Thyroid gland (tissue), 4 donors: ENCODE measurements at places on chromosomes 4 and X. TPM values are rescaled to one million over a fixed set of nuclear protein-coding genes. Genes with fewer than 3 reads are reported as not detected.

Gene AWAT2
- not detected for total RNA-seq

Gene IL2
- not detected for total RNA-seq

Gene PAGE5
- total RNA-seq: not detected

Gene SSX1
- total RNA-seq: not detected

Gene CAPN6
- 0.13 TPM for total RNA-seq

Gene CXCL8
- total RNA-seq: 3.8 TPM

Gene SMIM20
- 30.0 TPM for total RNA-seq

Gene PGAM4
- total RNA-seq: not detected

Gene PCDH11X
- 1.6 TPM for total RNA-seq

Gene EVC
- 43.6 TPM for total RNA-seq

Gene PFKFB1
- 0.56 TPM for total RNA-seq

Gene FABP2
- total RNA-seq: not detected

Gene NDST4
- total RNA-seq: not detected

Gene SHOX
- total RNA-seq: not detected

Gene USP26
- total RNA-seq: not detected

Gene CLDN2
- total RNA-seq: not detected

Gene POU3F4
- total RNA-seq: not detected

Gene TREX2
- total RNA-seq: 0.40 TPM

Gene NLRP2B
- not detected for total RNA-seq

Gene MCF2
- 0.56 TPM for total RNA-seq
